ENCODE measurements at places on chromosomes 3 and 15.

GRCh38 chr15:63970621-63971426, 75.5 kb downstream of the DAPK2 start:
- no peak for DNase-seq

DNA sequence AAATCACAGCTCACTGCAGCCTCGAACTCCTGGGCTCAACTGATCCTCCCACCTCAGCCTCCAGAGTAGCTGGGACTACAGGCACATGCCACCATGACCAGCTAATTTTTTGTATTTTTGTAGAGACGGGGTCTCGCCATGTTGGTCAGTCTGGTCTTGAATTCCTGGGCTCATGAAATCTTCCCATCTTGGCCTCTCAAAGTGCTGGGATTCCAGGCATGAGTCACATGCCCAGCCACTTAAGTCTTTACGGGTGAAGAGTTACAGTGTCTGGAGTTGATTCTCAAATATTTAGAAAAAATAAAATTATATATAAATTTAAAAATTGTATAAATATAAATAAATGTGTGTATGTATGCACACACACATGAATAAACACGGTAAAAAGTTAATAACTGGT, 14.5 kb upstream of the KBTBD12 start:
- no peak for DNase-seq

DNA sequence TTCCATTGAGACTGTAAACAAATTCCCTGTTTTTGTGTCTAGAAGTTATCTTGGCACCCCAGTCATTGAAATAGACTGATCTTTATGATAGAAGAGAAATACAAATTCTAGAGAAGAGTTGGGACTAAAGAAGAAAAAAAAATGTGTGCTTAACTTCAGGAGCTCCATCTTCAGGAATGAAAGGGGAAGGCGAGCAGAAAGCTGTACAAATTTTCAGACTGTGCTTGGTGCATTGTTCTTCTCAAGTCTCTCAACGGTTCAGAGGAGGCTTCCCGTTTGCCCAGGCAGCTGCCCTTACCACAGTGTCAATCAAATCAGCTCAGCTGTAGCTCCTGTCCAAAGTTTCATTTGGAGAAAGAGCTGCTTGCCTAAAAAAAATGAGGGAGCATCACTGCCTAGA, 41.7 kb downstream of the OXSM start:
- DNase-seq, result no peak

- no peak for DNase-seq
Measured at GRCh38 chr3:2097641-2098191, 950 bp upstream of the CNTN4 start.

DNA sequence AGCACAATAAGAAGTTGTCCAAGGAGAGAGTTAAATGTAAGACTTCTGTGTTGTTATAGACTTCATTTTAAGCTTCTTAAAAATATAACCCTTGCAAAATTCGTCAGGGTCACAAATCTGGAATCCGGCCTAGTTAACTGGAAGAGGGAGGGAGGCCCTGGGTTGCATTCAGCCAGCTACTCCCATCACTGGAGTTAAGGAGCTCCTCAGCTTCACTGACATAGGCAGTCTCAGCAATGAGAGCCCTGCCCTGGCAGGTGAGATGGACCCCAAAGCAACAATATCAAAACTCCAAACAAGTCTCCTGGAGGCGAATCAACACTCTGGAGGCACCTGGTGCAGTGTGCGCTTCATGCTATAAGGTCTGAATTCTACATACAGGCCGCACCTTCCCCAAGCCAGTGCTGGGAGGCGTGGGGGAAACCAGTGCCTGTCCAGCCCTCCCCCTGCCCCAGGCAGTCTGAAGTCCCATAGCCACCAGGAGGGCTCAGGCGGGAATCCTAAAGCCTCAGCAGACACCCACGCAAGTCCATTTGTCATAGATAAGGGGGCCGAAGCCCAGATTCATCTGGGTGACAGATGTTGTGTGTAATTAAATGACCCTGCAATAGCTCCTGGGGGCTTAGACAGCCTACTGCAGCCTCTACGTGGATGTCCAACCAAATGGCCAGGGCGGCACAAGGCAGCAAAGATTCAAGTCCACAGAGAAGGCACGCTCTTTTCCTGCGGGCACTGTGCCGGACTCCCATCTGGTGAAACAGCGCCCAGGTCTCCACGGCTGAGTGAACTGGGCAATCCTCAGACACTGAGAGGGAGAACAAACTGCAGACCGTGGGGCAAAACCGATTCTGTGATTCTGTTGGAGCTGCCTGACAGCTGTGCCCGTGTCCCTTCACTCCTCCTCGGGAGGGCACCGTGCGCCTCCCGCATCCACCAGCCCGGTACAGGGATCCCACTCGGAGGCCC, 64.9 kb downstream of the ATP10A start:
- no peak for DNase-seq

DNA sequence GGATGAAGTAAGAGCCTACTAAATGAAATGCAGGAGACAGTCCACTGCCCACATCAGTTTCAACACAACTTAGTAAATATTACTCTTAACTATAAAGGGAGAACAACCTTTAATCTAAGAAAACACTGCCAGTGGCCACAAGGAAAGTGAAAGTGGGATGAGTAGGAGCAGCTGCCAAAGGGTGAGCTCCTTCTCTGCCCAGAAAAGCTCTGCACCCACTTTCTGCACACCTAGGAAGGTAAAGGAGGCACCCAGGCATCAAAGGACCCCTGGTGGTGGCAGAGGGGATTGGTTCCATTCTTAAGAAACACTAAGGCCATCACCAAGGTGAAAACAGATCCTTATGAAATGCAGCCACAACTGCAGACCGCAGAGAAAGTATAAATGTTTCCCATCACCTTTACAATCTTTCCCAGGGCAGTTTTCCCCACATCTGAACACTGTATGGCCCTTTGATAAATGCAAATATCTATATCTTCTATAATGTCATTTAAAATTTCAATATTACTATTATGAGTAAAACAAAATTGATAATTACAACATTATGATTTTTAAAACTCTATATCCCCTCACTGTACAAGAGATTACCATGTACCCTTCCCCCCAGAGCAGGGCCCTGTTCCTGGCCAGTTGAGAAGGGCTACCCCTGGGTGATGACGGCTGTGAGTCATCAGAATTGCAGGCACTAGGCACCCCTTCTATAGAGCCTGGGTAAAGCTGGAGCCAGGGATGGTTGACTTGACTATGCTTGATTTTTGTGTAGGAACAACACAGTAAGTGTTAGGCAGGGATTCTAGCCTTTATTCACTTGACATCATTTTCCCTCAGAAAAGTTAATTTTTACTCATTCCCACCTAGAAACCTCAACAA, 92.0 kb downstream of the SNRK start:
- no peak for DNase-seq

GRCh38 chr3:46400000-46400734, 6.7 kb downstream of the CCR5AS start:
- no peak for DNase-seq

DNA sequence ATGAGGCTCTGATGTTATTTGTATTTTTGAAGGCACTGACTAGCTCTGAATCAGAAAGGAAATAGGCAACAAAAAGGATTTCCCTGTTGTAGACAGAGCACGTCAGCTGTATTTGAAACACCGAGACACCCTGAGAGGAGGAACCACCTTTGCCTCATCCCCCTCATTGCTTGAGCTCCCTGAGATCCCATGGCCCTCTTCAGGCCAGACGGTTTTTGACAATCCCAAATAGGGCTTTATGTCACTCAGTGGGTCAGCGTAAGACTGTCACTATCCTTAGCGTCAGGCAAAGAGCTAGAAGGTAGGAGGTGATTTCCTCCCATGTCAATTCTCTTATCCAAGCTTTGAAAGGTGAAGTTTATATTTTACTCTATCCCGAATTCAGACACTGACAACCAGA, 254.3 kb downstream of the ZNF621 start:
- no peak for DNase-seq

GRCh38 chr3:901953-902778, 190.7 kb upstream of the CNTN6 start:
- no peak for DNase-seq

- DNase-seq, result no peak
Measured at GRCh38 chr3:114333180-114333922, 39.5 kb downstream of the TIGIT start.

- DNase-seq, result no peak
Measured at GRCh38 chr15:39651881-39652280, 71.0 kb downstream of the THBS1 start.

DNA sequence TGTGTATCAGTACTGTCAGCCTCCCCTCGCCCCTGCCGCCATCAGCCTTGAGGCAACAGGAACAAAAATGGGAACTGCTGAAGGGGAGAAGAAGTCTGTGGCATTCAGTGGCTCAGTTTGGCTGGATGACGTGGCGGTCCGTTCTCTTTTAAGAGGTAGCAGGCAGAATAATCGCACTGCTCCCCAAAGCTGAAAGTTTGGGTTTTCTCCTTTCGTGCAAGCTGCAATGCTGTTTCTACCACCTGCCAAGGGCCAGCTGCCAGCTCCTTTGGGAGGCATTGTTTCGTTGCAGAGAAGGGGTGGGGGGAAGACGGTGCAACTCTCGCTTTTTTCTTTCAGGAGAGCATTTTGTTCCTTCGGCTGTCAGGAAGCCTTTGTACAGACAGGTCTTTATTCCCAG, 369.6 kb upstream of the RORA start:
- DNase-seq, result no peak

DNA sequence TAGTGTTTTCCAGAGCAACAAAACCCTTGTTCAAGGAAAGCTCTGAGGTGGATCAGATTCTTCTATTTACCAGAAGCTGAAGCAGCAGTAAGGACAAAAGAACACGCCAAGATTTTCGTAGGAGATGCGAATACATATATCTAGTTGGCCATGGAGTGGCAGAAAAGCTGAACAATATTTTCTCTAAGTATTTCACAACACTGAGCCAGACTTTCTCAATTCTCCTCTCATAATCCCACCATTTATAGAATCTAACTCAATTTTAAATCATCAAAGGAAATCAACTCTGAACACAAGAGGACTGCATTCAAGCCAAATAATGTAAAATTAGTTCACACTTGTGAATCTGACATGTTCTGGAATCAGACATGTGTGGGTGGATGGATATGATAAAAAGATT, 775.0 kb downstream of the ROBO1 start:
- DNase-seq, result no peak

DNA sequence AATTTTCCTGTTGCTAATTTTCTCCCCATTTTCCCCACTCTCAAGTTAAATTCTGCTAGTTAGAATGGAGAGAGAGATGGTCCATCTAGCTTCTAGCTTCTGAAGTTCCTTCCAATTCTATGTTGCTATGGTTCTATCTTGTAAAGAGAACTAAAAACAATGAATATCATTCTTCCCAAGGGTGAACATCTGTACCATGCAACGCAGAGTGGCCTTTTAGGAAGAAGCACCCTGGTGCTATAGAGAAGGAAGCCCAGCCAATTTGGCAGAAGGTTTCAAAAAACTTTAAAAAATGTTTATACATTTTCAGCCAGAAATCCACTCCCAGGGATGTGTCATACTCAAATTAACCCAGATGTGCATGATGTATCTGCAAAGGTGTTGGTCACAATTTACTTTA, 149.1 kb downstream of the SEMA6D start:
- no peak for DNase-seq

GRCh38 chr3:111314898-111315297, 227.1 kb upstream of the CD96 start:
- no peak for DNase-seq

- DNase-seq, result no peak
Measured at GRCh38 chr15:78426300-78426699, 11.7 kb upstream of the IREB2 start.

DNA sequence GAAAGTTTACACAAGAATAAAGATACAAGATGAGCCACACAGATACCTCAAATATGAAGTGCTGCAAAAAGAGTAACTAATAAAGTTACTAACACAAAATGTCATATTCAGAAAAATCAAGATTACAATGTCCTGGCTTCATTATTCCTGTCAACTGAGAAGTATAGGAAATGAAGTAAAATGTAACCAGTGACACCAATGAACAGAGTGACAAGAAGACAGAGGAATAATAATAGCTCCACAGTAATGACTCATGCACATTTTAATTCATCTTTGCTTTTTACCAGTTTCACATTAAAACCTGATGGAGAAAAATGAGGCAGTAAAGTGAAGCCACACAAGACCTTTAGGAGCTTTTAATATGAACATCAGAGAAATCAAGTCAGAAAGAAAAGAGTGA, 214.1 kb downstream of the ZBBX start:
- DNase-seq, result no peak

- no peak for DNase-seq
Measured at GRCh38 chr3:106161246-106161645, 292.4 kb upstream of the CBLB start.

GRCh38 chr3:97417-98258, 98.9 kb upstream of the CHL1 start:
- no peak for DNase-seq

DNA sequence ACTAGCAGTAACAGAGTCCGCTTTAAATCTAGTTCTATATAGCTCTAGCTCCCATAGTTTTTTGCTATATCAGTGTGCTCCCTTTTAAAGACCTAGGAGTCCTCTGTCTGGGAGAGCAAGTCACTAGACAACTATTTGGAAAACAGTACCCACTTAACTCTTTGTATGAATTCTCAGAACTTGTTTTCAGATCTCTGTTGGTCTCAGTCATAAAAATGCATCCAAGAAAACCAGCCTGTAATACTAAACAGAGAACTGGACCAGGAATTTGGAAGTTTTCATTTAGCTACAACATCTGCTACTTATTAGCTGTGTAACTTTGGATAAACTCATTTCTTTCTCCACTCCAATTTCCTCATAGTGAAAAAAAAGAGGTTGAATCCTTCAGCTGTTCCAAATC, 56.9 kb upstream of the C3orf49 start:
- no peak for DNase-seq

GRCh38 chr3:162719684-162720341, 1223.2 kb downstream of the OTOL1 start:
- no peak for DNase-seq

DNA sequence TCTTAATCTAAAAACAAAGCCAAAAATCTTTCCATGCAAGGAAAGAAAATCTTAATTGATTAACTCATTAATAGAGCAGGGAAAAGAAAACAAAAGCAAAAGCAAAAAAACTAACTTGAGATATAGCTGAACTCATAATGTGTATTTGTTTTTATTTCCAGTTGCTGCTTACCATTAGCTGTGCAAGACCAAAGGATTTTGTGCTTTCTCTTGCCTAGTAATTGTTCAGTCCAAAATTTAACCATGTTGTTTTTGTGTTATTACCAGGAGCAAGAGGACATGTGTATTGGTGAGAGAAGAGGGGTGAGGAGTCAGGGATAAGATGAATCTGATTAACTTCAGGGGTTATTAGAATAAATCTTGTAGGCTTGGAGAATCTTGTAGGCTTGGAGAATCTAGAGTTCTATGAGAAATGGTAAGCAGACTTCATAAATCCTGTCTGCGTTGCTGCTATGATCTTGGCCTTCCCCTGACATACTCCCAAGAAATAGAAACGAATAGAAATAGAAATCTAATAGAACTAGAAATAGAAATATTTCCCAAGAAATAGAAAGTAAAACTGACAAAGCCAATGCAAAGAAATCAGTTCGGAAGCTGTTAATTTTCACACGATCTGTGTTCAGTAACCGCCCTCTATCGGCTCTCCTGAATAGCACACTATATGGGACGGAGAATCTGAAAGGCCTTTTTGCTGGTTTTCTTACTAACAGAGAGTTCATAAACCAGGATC, 72.6 kb upstream of the TNFSF10 start:
- DNase-seq, result no peak

- DNase-seq, result no peak
Measured at GRCh38 chr15:101534376-101534970, 45.0 kb upstream of the PCSK6 start.

GRCh38 chr15:90564590-90564989, 34.9 kb downstream of the CRTC3 start:
- no peak for DNase-seq

Measured in GOT3 (cell line).